CD14-positive monocyte (primary cell): ENCODE measurements at places on chromosomes 2 and 18. TPM values are rescaled to one million over a fixed set of nuclear protein-coding genes. Genes with fewer than 3 reads are reported as not detected.
A peak's percentile ranks its signal among the peaks of the same experiment; 100 is the strongest.

- DNase-seq: no peak
- H3K4me1 ChIP-seq: no peaks in the 10 kb centered on the region
- no peaks in the 10 kb centered on the region for H3K27me3 ChIP-seq
- no peak overlapping the region for H3K4me3 ChIP-seq
- H3K27ac ChIP-seq: no peak overlapping the region
- H3K36me3 ChIP-seq: no peaks in the 10 kb centered on the region
These were observed 12.4 kb downstream of the XIRP2 start for GRCh38 chr2:166900700-166901099.

- no peaks in the 10 kb centered on the region for H3K27me3 ChIP-seq
- H3K4me1 ChIP-seq: peaks cover 48% of the 10 kb centered on the region
- DNase-seq: no peak
- H3K4me3 ChIP-seq: no peak overlapping the region
These were observed 43.6 kb downstream of the CYB5A start for GRCh38 chr18:74248189-74248588.

AP1S3 gene
- polyA plus RNA-seq: 0.81 TPM

DNA sequence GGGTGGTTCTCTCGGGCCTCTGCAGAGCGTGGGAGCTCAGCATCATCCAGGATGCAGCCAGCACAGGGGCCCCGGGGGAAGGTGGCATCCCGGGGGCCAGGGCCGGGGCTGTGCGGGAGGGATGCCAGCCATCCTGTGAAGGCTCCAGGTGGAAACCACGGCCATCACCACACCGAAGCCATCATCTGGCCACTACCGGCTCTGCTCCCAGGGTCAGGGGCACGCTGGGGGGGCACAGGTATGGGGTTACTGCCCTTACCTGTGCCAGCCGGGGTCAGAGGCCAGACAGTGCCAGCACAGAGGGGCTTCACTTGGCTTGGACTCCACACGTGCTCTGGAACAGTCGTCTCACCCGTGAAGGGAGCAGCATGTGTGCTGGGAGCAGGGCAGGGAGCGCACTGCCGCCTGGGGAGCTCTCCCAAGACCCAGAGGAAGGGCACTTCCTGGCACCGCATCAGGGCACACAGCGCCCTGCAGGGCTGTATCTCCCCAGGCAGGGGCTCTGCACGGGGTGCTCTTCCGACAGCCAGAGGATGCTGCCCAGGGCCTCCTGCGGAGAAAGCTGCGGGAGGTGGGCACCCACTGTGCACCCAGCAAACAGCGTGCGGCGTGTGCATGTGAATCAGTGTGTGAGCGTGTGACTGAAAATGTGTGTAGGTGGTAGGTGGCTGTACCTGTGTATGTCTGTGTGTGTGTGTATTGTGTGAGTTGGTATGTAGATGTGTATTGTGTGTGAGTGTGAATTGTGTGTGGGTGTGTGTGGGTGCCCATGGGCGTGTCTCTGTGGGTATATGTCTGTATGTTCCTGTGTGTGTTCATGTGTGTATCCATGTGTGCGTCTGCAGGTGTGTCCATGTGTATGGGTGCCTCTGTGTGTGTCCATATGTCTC, 75.0 kb downstream of the PTGR3 start:
- no peaks in the 10 kb centered on the region for H3K27me3 ChIP-seq
- H3K27ac ChIP-seq: no peak overlapping the region
- no peaks in the 10 kb centered on the region for H3K36me3 ChIP-seq
- H3K4me3 ChIP-seq: no peak overlapping the region
- DNase-seq: no peak

RNF103 gene
- 1.0 TPM for polyA plus RNA-seq

GRCh38 chr2:126811101-126811500, 87.6 kb upstream of the TEX51 start:
- H3K27ac ChIP-seq: no peak overlapping the region
- DNase-seq: peak; percentile 41
- peaks cover 12% of the 10 kb centered on the region for H3K4me1 ChIP-seq
- H3K27me3 ChIP-seq: no peaks in the 10 kb centered on the region
- H3K36me3 ChIP-seq: no peaks in the 10 kb centered on the region

DNA sequence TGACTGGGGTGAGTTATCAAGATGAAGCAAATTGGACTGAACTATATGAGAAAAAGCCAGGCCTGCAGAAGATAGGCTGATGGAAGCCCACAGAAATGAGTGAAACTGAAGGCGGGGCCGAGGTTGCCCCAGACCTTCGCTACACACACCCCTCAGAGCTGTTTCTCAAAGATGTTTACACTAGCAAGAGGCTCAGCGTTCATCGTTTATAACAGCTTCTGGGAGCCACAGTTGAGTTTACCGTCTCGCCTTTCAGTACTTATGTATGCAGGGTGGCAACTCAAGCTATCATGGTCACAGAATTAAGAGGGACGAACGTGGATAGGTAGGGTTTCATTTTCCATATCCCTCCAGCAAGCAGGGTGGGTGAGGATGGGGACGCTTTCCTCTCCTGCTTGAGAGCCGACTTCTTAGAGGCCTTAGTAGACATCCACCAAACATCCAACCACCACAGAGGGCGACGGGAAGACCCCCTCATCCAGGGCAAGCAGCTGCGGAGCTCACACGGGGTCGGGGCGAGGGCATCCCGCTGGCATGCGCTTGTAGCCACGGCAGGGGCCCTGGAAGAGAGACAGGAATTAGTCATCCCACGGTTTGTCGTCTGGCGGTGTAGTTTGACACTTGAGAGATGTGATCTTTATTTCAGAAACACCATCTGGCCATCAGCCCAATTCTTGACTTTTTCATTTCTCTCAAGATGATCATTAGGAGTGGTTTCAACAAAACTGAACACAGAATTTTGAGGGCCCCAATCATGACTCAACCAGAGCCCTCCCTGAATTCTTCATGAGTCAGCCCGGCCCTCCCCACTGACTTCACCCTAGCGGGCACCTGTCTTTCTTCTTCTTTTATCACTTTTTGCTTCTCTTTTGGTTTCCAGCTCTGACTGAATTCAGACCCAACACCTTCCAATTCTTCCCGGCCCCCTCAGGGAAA, 109.1 kb upstream of the CTDP1 start:
- H3K4me1 ChIP-seq: no peaks in the 10 kb centered on the region
- no peak overlapping the region for H3K27ac ChIP-seq
- no peak for DNase-seq
- no peak overlapping the region for H3K4me3 ChIP-seq

RESP18 gene
- polyA plus RNA-seq: not detected

DNA sequence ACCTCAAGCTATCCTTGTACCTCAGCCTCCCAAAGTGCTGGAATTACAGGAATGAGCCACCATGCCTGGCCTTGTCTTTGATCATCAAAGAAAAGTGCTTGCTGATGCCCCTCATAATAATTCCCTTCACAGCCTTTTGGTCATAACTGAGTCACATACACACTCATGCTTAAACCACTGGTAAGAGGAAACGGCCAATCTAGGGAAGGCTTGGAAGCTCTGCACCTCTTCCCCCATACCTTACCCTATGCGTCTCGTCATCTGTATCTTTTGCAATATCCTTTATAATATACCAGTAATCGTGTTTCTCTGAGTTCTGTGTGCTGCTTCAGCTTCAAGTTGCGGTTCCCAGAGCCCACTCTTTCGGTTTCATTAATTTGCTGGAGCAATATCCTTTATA, 4.8 kb upstream of the RNF138 start:
- peak overlapping the region; percentile 91 for H3K27ac ChIP-seq
- H3K4me3 ChIP-seq: no peak overlapping the region
- DNase-seq: peak; percentile 89
- no peaks in the 10 kb centered on the region for H3K36me3 ChIP-seq
- peaks cover 66% of the 10 kb centered on the region for H3K4me1 ChIP-seq

ST8SIA3 gene
- not detected for polyA plus RNA-seq

- no peak for DNase-seq
- no peaks in the 10 kb centered on the region for H3K36me3 ChIP-seq
- no peaks in the 10 kb centered on the region for H3K27me3 ChIP-seq
- H3K27ac ChIP-seq: peak overlapping the region; percentile 3
- peaks cover 29% of the 10 kb centered on the region for H3K4me1 ChIP-seq
These were observed 52.4 kb upstream of the STAT1 start for GRCh38 chr2:191066197-191066918.
